Lower leg skin (tissue), 4 donors: ENCODE measurements at places on chromosomes 12 and 14. TPM values are rescaled to one million over a fixed set of nuclear protein-coding genes. Genes with fewer than 3 reads are reported as not detected.
A peak's percentile ranks its signal among the peaks of the same experiment; 100 is the strongest.

DNA sequence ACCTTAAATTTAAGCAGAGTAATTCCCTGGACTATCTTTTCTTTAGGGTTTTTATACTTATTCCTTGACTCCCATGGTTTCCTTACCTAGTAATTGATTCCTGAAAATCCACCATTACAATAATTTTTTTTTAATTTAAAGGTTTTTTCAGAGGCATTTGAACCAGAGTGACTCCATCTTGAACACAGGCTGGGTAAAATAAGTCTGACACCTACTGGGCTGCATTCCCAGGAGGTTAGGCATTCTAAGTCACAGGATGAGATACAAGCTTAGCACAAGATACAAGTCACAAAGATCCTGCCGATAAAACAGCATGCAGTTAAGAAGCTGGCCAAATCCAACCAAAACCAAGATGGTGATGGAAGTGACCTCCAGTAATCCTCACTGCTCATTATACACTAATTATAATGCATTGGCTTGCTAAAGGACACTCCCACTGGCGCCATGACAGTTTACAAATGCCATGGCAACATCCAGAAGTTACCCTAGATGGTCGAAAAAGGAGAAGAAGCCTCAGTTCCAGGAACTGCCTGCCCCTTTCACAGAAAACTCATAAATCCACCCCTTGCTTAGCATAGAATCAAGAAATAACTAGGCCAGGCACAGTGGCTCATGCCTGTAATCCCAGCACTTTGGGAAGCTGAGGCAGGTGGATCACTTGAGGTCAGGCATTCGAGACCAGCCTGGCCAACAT, 53.6 kb downstream of the SLC25A21 start:
- no peak for DNase-seq

Gene STYK1
- 2.3 TPM for total RNA-seq

GRCh38 chr12:33432992-33433391, 6.6 kb downstream of the SYT10 start:
- DNase-seq, result no peak

DNA sequence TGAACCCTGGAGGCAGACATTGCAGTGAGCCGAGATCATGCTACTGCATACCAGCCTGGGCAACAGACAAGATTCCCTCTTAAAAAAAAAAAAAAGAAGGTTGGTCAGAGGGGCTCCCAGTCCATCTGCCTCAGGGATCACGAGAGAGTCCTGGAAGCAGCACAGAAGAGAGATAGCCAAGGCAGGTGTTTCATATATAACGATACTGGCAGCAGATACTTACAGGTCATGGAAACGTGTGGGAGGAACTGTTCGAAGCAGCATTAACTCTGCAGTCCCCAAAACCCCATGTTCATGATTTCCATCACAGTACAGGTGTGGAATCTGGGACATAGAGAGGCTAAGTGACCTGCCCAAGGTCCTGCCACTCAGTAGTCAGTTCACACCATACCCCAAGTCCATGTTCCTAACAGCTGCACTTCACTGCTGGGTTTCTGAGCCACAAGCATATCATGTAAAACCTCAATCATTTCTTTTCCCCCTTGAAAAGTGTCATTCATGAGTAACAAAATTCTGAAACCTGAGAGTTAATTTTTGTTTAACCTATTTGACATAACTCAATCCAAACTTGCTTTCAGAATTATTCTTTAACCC, 16.7 kb downstream of the CDK2AP1 start:
- no peak for DNase-seq

GRCh38 chr12:46439793-46440511, 67.4 kb upstream of the SLC38A2 start:
- no peak for DNase-seq

DNA sequence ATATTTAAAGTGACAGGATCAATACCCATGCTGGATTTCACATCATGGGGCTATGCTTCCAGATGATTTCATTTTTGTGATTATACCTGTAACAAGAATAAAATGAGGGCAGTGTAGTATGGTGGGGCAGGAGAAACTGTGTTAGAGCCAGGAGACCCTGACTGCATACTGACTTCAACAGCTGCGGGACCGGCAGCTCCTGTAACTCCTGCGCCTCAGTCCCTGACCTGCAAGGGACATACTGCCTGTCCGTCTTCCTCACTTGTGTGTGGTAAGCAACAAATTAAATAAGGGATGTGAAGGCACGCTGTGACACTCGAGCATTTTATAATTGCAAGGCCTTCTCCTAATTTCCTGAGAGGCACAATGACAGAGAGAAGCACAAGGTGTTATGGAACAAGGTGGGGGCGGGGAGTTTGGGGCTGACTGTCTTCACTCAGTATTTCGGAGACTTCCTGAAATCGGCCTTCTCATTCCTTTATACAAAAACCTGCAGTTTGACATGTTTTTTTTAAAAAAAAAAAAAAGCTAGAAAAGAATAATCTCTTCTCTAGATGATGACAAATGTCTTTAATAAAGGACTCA, 164.2 kb downstream of the TTC7B start:
- DNase-seq, result no peak

Gene KRT2
- total RNA-seq, result 1,484 TPM

Gene SRGAP1
- 1.3 TPM for total RNA-seq

Gene KRT79
- total RNA-seq, result 26.9 TPM

GRCh38 chr12:51242120-51242519, 3.5 kb downstream of the DAZAP2 start:
- DNase-seq, result no peak

DNA sequence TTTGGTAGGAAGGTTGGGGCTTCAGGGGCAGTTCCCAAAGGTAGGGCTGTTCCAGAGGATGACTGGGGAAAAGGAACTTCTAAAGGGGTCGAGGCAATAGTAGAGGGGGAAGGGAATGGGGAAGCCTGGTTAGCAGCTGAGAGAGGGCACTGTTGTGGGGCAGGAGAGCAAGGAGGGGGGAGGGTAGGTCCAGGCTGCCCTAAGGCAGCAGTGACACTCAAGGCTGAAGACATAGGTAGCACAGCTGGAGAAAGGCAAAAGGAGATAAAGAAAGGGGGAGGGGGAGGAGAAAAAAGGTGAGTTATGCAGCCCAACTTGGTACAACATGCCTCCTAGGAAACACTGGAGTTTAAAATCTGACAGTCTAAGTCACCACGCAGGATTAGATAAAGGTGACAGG, 3.9 kb downstream of the NACA start:
- peak; percentile 50 for DNase-seq

- DNase-seq, result no peak
Measured at GRCh38 chr12:7929083-7929792, 6.7 kb downstream of the SLC2A3 start.

GRCh38 chr12:12880537-12880936, 10.8 kb upstream of the GPRC5A start:
- DNase-seq, result no peak

DNA sequence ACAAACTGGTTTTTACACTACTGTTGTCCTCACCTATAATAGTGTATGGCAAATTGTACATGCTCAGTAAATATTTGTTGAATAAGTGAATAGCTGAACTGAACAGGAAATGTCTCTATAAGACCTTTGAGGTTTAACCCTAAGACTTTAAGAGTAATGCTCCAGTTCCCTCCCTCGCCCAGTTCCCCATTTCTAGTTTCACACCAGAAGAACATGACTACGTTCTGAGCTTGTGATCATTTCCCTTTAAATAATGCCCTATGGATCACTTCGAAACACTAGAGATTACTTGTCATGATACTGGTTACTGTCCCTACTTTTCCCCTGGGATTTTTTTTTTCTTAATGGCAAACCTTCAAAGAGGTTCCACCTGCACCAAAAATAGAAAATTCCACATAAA, 69.3 kb downstream of the PRKD1 start:
- no peak for DNase-seq

Gene KRT78
- total RNA-seq, result 114 TPM

GRCh38 chr14:65382586-65382985, 29.9 kb upstream of the FUT8 start:
- DNase-seq, result no peak

Gene PLD4
- 1.4 TPM for total RNA-seq

DNA sequence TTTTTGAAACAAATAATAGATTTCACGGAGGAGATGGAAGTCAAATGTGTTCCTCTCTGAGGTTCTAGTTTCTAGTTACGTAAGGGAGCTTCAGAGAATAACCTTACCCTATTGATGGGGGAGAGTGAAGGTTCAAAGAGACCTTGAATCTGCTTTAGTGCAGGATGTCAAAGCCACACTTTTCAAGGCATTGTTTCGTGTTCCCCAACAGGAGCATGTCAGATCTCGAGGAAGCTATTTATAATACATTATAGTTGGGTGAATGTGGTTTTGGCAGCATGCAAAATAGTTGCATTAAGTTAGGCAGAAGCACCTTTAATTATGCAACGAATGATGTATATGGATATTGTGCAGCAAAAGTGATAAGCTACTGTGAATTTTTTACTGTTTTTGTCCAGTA, 614.9 kb downstream of the SLC16A7 start:
- DNase-seq, result no peak

DNA sequence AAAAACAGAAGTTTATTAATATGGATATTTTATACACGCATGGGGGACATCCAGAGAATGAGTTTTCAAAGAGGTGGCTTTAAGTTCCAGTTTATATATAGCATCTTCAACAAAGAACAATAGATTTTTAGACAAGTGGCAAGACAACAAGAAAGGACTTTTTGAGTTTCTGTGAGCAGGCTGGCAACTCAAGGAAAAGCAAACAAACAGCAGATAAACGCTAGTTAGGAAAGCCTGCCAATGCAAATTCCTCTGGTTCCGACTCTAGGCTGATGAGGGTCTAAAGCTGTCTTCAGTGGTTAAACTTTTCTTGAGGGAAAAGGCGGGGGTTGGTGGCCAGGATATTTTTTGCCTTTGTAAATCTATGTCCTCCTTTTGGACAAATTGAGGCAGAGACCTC, 78.4 kb upstream of the EEA1 start:
- no peak for DNase-seq

DNA sequence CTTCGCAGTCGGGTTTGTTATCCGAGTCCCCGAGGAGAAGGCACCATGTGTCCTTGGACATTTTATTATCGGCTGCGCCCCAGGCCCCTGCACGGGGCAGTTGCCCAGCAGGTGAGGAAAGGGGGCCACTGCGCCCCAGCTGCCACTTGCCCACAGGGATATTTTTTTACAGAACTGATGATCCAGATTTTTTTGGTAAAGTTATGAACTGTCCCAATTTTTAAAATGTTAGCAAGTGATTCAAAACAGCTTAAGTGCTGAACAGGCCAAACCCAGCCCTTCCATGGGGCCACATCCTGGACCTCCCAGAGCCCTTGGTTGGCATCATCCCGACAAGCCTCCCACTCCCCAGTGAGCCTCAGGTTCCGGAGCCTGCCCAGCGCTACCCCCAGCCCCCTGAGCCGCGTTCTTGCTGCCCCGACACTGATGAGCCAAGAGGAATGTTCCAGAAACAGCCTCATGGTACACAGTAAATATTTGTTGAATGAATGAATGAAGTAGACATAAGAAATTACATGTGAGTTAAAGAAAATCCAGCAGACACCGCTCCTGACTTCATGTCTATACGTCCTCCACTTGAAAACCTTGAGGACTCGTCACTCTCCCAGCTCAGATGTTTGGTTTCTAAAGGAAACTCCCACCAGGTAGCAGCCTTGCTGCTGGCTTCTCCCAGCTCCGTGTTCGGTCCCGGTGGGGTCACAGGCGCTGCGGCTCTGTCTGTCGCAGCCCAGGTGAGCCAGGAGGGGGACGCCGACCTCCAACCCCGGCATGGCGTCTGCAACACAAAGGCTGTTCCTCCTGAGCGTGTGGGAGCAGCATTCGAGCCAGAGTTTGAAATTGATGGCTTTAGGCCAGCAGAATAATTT, 88.5 kb downstream of the ADGRD1 start:
- no peak for DNase-seq

Gene HCAR3
- total RNA-seq, result 15.6 TPM

DNA sequence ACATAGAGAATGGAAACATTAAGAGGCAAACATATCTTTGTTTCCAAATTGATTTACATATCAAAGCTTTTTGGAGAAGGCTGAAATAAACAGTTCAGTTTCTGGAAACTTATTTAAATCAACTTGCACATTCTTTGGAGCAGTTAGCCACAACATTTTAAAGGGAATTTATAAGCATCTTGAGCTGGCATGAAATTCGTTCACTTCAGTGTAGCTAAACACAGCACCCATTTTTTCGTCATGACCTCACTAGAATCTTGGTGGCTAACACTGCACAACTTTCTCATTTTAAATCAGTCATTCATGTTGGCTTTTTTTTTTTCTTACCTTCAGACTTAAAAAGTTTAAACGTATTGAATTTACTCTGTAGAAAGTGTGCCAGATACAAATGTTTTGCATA, 1139.9 kb upstream of the FLRT2 start:
- DNase-seq, result no peak

DNA sequence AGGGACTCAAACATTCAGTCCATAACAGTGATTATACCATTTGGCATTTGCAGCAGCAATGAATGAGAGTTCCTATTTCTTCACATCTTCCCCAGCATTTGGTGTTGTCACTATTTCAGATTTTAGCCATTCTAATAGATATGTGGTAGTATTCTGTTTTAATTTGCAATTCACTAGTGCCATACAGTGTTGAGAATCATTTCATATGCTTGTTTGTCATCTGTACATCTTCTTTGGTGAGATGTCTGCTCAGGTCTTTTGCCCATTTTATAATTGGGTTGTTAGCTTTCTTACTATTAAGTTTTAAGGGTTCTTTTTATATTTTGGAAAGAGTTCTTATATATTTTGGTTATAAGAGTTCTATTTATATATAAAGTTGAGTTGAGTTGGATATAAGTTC, 276.5 kb downstream of the FUT8 start:
- no peak for DNase-seq

GRCh38 chr12:89359615-89360014, 7.3 kb upstream of the DUSP6 start:
- DNase-seq, result no peak

Gene GYS2
- total RNA-seq, result not detected

Gene ANO6
- 40.6 TPM for total RNA-seq

DNA sequence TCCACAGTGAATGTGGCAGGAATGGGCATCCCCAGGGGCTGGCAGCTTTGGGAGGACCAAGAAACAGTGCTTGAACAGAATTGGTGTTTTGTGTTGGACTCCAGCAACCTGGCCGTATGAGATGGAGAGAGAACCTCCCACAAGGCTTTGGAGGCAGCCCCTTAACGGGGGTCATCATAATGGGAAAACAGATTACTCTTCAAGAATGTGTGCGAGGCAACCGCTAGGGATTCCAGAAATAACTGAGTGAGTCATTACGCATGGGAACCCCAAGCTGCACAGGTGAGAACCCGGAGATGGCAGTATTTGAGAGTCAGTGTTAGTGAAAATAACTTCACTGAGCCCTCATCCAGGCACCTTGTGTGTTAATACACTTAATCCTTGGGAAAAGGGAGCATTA, 567.8 kb upstream of the TBX3 start:
- DNase-seq, result no peak

- DNase-seq, result peak; percentile 69
Measured at GRCh38 chr14:92475451-92476187, 38.0 kb upstream of the RIN3 start.

Gene TMEM52B
- not detected for total RNA-seq

- DNase-seq, result no peak
Measured at GRCh38 chr14:92579244-92579936, 65.8 kb downstream of the RIN3 start.

GRCh38 chr14:69052181-69052601, 73.1 kb upstream of the ACTN1 start:
- DNase-seq, result no peak

Gene LRRC23
- 6.4 TPM for total RNA-seq

- no peak for DNase-seq
Measured at GRCh38 chr12:6345319-6346091, 3.6 kb upstream of the TNFRSF1A start.

Gene PTHLH
- 2.7 TPM for total RNA-seq
